ENCODE measurements at places on chromosomes 12 and 14.

- DNase-seq = no peak
These were observed 28.0 kb downstream of the DAO start for GRCh38 chr12:108907839-108908351.

DNA sequence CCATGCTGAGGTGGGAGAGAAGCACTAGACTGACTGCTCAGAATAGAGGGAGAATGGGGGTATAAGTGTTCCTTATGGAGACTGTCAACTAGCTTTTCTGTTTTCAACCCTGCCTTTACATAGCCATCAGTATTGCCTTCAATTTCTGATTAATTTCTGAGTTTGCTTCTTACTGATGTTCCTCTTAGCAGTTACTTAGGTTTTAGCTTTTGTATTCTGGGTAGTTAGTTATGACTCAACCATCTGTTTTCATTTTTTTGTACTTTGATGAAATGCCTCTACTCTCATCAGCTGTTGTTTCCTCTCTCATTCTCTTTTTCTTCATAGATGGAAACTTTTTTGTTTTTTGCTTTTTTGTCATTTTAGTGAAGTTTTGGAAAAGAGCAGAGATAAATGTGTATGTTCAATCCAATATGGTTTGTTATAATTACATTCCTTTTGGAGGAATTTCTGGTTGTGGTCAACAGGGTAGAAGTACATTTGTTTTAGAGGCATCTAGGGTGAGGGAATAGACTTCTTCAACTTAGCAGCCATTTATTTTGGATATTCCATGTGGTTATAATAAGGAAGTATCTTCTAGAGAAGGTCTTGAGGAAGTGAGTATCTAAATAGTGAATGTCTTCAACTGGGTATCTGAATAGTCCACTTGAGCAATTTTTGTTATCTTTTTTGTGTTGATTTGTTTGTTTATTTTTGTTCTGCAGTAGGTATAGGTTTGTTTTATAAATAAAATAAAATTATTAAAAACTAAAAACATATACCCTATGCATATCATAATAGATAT is 29.6 kb downstream of the PMCH start:
- no peak for DNase-seq

DNA sequence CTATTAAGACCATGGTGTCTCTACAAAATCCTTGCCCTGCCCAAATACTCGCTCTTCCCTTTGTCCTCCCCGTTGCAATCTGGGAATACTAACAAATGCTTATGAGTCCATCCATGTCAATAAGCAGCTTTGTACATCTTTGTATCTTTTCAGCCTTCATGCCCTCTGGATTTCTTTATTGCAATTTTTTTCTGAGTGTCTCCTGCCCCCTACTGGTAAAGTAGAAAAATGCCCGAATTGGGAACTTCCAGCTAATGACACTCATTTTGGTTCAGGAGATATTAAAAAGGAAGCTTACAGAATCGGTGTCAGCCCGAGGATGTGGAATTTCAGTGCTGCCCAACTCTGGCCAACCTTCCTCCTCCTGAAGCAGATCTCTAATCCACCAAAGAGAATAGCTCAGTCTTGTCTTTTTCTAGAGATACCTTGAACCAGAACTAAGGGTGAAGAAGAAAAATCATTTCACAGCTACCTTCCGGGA is 46.0 kb downstream of the SH2B3 start:
- no peak for DNase-seq

DNA sequence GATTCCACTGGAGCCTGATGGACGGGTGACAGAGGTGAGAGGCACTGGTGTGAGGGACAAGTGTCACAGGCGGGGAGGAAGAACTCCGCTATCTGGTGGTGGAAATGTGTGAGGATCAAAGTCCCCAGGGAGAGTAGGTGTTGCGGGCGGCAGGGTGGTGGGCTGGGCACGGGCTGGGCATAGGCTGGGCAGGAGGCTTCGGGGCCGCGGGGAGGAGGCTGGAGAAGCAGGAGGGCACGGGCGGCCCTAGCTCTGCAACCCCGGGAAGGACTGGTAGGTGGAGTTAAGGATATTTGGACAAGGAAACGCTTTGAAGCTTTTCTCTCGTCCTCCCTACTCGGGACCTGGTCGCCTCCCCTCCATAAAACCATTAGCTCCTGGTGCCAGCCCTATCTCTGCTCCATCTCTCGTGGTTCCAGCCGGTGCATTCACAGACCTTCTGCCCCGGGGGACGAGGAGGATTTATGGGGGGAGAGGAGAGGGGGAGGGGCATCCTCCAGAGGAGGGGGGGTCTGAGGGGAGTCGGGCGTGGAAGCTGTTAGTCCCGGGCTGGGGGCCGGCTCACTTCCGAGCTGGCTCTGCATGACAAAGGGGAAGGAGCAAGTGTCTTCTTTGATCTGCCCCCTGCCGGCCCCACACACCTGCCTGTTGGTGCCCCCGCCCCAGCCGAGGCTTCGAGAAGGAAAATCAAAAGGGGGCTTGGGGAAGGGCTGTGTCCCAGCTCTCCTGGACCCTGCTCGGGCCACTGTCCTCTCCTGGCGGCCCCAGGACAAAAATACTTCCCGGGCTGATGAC is 504 bp downstream of the WNT5B start:
- DNase-seq = no peak

DNA sequence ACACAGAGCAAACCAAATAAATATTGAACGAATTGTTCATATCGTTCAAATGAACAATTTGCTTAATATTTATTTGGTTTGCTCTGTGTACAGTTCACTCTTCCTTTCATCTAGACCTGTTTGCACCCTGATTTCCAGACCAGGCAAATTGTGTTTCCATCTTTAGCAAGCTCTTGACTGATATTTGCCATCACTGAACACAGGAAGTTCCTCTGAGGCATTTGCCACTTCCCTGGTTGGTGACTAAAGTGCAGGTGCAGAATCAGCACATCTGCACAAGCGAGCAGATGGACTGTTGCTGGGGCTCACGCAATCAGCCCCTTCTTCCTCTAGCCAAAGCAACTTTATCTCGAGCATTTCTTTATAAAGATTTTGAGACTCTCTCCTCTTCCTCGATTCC is 112.9 kb downstream of the DAAM1 start:
- no peak for DNase-seq

DNA sequence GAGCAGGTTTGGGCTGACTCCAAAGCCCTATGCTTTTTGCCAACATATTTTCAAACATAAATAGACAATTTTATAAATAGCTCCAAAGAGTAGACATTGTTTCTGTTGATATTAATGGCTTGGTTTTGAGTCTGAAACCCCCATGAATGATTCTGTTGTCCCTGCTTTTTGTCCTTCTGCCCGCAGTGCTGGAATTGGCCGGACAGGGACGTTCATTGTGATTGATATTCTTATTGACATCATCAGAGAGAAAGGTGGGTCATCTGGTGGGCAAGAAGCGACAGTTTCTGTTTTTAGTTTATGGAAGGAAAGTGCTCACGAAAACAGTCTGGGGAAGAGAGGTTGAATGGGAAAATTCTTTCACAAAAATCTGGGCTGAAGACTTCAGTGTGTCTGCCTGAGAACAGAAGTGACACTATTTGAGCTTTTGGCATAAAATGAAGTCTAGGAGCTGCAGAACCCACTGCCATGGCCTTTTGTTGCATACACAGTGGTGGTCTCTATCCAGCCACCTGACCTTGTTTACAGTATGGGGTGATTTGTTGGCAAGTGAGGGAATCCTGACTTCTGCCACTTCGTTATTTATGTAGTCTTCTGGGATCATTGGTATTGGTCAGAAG is 69.6 kb downstream of the PTPN11 start:
- DNase-seq = no peak

GRCh38 chr14:76088771-76089571 is 62.8 kb upstream of the GPATCH2L start:
- no peak for DNase-seq

- no peak for DNase-seq
These were observed 91.7 kb downstream of the TMX1 start for GRCh38 chr14:51331486-51332367.

DNA sequence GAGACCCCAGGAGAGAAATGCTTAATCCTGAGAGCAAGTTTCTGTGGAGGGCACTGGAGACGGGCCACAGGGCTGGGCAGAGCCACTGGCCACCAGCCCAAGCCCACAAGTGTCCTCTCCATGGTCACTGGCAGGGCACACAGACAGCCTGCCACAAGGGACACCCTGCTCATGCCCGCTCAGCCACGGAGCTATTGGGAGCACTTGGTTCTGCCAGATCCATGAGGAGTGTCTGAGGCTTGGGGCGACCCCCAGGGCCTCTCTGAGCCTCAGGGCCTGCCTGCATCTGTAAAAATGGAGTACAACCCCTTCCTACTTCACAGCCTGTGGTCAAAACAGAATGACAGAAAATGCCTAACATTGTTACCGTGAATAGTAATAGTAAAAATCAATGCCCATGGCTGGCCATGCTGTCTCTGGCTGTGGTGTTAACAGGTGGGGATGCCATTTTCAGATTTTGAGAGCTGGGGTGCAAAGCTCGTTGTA is 3.2 kb downstream of the PGF start:
- DNase-seq = no peak

DNA sequence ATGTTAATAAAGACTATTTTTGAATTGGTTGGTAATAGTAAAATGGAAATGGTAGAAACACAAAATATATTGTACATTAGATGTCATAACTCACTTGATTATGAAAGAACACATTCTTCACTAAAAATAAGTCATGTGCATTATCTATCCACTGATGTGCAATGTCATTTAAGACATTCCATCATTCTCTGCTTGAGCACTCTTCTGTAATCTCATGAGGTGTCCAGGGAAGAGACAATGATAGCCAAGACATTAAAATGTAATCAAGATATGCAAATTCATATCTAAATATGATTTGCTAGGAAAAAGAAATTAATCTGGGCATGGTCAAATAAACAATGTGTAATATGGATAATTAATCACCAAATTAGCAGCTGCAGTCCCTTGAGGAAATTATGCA is 422.5 kb downstream of the BTG1 start:
- DNase-seq = no peak

DNA sequence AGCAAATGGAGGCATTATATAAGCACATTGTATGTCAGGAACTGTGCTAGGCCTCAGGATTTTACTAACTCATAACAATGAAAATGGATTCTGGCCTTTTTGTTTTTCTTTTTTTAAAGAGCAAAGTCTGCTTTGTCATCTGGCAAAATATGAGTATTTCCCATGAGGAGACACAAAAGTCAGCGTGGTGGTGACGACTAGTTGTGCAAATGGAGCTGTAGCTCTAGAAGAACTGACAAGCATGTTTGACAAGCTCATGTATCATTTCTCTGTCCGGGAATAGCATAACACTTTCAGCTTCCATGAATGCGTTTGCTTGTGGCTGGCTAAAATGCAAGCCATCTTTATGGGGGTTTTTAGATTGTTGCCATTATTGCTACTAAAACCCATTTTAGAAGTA is 127.8 kb downstream of the HELB start:
- DNase-seq = no peak

- no peak for DNase-seq
These were observed 4.5 kb upstream of the GMFB start for GRCh38 chr14:54493293-54493692.

- DNase-seq = no peak
These were observed 97.5 kb downstream of the ADCK1 start for GRCh38 chr14:77897374-77897773.

GRCh38 chr14:91399868-91400640 is 17.6 kb downstream of the CCDC88C start:
- DNase-seq = no peak

DNA sequence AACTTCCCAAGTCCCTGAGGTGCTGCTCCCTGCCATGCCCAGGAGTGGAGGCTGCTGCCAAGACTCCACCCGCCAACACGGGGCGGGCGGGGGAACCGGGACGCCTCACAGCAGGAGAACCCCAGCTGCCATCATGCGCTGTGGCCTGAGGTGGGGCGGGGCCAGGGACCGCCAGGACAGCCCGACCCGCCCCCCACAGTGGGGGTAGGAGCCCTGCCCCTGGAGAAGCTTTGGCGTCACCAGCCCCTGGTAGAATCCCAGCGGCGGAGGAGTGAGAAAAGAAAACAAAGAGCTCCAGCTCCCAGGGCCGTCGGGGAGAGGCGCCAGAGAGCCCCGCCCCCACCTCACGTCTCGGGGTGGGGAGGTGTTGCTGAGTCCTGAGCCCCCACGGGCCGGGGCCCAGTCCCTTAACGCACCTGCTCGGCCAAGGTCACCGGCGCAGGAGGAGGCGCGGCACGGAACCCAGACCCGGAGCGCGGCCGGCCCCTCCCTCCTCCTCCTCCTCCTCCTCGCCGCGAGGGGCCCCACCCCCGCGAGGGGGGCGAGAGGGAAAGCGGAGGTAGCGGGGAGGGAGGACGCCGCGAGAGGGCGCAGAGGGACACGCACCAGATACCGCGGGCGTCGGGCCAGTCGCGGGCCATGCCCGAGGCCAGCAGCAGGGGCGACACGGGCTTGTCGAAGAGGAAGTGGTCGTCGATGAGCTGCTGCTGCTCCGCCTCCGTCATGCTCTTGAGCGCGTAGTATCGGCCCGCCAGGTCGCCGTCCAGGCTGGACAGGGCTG is 1.8 kb downstream of the CKB start:
- DNase-seq = no peak

- DNase-seq = no peak
These were observed 156.0 kb downstream of the SAMD4A start for GRCh38 chr14:54722791-54723432.

- no peak for DNase-seq
These were observed 23.4 kb upstream of the RAB35 start for GRCh38 chr12:120139958-120140357.

- DNase-seq = no peak
These were observed 108.8 kb downstream of the ETNK1 start for GRCh38 chr12:22733756-22734155.

DNA sequence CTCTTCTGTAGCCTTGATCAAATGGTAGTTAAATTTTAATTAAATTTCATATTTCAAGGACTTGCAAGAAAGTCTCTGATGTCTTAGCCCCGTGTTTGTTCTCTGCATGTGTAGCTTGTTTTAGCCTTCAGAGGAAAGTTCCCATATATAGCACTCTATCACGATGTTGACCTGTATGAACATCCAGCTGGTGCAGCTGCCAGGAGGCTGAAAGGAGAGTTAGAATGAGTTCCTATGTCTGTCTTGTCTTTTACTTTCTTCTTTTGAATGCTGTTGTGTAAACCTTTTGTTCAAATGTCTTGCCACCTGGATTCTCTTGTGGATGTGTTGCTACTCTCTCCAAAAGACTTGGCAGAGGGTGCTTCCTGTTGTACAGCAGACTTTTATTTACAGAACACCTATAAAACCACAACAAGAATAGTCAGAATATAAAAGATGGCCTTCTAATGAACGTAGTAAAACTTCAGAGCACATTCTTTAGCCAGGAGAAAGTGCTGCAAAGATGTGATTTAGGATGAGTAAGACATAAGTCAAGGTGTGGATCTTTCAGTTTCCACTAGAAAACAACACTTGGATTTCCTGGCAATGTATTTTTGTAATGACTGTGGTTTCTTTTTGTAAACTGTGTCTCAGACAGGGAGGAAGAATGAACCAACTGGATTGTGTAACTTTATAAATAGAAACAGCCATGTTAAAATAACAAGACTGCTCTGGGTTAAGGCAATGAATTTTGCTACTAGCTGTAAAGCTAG is 17.2 kb downstream of the NAV3 start:
- DNase-seq = no peak

DNA sequence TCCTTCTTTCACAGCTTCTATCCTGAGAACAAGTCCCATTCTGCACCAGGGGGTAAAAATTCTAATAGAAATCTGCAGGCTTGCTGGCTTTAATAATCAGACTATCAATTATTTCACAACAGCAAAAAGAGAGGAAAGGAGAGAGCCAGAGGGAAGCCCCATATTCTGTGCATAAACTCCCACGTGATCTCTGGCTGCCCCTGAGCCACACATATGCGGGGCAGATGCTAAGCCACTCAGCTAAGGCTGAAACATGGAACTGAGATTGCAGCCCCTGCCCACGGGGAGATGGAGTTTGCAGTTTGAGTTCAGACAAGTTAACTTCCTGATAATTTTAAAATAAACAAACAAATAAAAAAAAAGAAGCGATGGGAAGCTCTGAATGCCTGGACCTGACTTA is 254.4 kb upstream of the CCDC196 start:
- no peak for DNase-seq
